ENCODE measurements at places on chromosomes 2 and 18. TPM values are rescaled to one million over a fixed set of nuclear protein-coding genes. Genes with fewer than 3 reads are reported as not detected.

CTAGE1 gene
- total RNA-seq: not detected

GRCh38 chr18:45680066-45680690 is 43.8 kb upstream of the SLC14A1 start:
- no peak for DNase-seq

GRCh38 chr18:22318745-22319407 is 98.8 kb downstream of the CTAGE1 start:
- no peak for DNase-seq

- no peak for DNase-seq
Measured at GRCh38 chr2:133004623-133005022, 334.6 kb upstream of the LYPD1 start.

DNA sequence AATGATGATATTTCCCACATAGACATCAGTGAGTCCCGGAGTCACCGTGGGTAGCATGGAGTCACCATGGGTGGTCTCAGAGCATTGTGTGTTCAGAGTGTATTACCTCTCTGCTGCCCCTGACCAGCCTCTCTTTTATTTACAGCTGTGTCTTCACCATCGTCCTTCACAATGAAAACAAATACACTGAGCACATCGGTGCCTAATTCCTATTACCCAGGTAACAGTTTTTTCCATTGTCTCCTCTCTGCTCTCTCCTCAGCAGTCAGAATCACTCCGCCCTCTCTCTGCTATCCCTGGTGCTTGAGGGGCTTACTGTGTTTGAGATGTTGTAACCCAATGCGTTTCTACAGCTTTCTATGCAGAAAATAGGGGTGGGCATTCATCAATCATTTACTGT is 361.5 kb upstream of the RAB12 start:
- DNase-seq: no peak

DNA sequence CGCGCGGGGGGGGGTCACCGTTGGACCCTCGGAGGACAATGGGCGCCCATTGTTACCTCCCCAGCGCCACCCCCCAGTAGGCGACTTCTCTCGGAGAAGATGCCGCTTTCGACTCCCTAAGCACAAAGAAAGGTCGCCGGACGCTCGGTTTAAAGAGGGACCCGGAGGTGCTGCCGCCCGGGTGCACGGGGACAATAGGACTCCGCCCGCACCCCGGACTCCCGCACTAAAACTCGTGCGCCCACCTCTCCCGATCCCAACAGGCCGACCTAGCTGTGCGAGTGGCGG is 318 bp upstream of the CDC42EP3 start:
- DNase-seq: no peak
